ENCODE measurements at places on chromosomes 5 and 9.

- no peak for DNase-seq
Measured at GRCh38 chr5:44660251-44660650, 148.5 kb upstream of the MRPS30 start.

- no peak for DNase-seq
Measured at GRCh38 chr5:171596391-171596878, 177.0 kb downstream of the FGF18 start.

- DNase-seq, result no peak
Measured at GRCh38 chr9:68640421-68641089, 64.5 kb upstream of the PIP5K1B start.

DNA sequence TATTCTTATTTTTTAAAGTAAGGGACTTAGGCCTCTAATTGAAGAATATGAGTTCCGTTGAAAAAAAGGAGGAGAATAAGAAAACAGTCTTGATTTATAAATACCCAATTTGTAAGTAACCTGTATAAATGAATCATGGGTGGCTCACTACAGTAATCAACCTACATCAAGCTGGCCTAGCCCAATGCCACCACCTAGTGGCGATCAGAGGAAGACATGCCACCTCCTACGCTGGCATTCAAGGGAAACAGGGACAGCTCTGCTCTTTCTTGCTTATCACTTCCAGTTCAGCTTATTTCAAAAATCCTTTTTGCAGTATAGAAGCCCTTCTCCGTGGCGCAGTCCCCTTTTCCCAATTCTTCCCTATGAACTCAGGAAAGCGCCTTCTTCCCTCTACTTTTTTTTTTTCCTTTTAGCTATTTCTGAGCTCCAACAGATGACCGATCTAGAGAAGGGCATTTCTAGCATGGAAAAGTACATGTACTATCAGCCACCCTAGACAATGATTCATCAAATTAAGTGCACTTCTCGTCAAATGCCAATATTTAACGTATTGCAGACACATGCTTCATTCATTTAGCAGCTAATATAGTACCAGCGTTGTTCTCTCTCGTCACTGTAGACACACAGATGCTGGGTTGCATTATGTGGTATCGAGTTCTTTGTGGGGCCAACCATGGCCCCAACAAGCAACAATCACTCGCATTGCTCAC lies 28.3 kb downstream of the PTPN3 start:
- peak; percentile 77 for DNase-seq

- no peak for DNase-seq
Measured at GRCh38 chr9:26746357-26747072, 146.1 kb downstream of the CAAP1 start.

- no peak for DNase-seq
Measured at GRCh38 chr9:127166651-127167524, 44.5 kb upstream of the ANGPTL2 start.

DNA sequence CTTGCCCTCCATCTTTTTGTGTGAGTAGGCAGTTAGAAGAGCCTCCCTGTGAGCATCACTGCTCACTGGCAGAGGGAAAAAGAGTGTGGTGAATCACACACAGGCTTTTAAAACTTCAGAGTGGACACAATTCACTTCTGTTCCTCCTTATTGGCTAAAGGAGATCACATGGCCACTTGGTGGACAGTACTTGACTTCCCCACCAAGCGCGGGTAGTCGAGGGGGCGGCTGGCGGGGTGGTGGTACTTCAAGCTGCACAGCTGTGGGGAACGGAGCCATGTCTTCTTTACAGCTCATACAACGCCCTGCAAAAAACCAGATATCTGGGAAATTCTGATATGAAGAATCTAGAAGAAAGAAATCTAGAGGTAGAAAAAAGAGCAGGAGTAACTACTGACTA lies 95.4 kb downstream of the PAM start:
- no peak for DNase-seq

GRCh38 chr9:89664896-89665329 lies 60.1 kb downstream of the GADD45G start:
- no peak for DNase-seq

DNA sequence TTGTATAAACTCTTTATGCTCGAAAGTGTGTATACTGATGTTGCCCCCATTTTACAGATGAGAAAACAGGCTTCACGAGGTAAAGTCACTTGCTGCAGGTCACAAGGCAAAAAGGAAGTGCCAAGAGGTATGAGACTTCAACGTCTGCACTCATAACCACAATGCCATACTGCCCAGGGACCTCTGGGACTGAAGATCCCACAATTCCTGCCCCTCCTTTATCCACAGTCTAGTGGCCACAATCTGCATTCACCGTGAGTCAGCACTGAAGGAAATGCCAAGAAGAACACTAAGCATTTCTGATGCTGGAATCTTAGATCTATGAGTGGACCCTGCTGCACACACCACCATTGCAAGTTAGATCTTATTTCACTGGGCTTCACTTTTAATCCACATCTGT lies 37.3 kb downstream of the MED27 start:
- DNase-seq, result no peak

- DNase-seq, result no peak
Measured at GRCh38 chr5:69450116-69450515, 35.2 kb downstream of the MARVELD2 start.

DNA sequence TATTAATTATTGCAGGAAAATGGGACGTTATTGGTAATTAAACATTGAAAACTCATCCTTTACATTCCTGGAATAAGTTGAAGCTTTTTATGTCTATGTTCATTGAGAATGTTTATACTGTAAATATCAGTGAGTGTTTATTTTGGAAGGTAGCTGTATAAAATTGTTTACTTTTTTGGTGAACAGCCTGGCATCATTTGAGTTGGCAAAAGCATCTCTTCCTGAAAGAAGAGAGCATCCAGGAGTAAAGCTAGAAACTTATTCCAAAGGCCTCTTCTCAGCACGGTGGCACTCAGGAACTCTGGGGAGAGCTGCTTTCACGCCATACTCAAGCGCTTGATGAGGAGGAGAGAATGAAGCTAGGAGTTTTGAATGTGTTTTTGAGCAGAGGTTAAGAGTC lies 79.9 kb downstream of the GAPVD1 start:
- no peak for DNase-seq

DNA sequence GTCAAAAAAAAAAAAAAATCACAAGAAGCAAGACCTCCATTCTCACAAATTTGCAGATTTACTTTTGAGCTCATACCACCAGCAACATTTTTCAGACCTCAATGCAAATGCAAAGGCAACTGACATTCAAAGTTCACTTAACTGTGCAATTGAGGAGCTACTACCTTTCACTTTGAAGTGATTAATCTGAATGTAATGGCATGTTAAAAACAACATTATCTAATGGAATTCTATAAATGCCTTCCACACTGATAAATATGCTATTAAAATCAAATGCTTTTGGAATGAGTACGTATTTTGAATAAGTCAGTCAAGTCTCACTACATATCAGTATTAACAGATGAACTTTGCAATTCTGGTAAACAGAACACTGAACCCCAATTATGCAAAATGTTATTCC lies 32.3 kb downstream of the UBQLN1 start:
- no peak for DNase-seq

DNA sequence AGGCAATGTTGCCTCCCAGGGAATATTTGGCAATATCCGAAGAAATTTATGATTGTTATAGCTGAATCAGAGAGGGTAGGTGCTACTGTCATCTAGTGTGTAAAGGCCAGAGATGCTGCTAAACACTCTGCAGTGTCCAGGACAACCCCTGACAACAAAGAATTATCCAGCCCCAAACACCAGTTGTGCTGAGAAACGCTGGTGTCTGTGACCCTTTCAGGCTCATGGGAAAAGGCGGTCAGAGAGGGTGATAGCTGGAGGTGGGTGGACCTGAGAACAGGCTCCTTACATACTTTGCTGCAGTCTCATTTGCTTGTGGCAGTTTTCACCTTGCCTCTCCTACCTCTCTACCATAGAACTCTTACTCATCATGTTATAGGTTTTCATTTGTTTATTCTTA lies 295.3 kb upstream of the DMRT1 start:
- DNase-seq, result no peak

GRCh38 chr5:83299353-83299752 lies 172.2 kb upstream of the VCAN start:
- no peak for DNase-seq

DNA sequence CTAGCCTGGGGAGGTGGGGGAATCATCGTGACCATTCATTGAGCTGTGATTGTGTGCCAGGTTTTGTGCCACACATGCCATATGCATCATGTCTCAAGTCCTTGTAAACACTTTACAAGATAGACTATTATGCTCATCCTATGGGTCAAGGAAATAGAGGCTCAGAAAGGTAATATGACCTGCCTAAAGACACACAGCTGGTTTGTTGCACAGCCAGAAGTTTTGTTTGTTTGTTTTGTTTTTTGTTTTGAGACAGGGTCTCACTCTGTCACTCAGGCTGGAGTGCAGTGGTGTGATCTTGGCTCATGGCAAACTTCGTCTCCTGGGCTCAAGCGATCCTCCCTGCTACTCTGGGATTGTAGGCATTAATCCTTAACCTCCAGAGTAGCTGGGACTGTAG lies 21.4 kb upstream of the CRB2 start:
- no peak for DNase-seq

DNA sequence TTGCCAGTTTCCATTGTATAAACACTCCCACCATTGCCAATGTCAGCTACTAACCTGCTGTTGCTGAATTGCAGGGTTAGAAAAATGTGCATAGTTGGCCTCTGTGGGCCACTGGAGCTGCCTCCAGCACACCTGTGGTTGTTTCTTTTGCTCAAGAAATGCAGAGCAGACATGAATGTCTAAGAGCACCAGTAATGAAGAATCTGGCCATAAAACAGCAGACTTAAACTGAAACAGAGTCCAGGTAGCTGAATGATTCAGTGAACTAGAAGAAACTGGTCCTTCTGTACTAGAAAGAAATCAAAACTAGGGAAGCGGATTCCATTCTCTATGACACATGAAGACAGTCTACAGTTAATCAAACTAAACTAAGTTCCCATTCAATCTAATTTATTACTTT lies 48.2 kb downstream of the NUDT12 start:
- DNase-seq, result no peak

DNA sequence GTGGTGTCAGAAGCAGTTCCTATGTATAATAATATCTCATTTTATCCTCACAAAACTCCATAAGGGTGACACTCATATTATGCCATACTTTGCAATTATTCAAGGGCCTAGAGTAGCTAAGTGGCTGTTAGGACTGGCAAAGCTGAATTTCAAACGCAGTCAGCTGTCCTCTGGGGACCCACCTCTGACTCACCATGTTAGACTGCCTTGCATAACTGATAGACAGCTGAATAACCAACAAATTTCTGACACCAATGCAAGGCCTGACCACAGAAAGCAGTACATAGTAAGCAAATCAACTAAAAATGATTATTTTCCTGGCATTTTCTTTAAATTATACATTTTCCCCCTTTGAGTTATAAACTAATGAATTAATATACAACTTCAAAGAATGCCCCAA lies 251.6 kb upstream of the PTGER4 start:
- no peak for DNase-seq

DNA sequence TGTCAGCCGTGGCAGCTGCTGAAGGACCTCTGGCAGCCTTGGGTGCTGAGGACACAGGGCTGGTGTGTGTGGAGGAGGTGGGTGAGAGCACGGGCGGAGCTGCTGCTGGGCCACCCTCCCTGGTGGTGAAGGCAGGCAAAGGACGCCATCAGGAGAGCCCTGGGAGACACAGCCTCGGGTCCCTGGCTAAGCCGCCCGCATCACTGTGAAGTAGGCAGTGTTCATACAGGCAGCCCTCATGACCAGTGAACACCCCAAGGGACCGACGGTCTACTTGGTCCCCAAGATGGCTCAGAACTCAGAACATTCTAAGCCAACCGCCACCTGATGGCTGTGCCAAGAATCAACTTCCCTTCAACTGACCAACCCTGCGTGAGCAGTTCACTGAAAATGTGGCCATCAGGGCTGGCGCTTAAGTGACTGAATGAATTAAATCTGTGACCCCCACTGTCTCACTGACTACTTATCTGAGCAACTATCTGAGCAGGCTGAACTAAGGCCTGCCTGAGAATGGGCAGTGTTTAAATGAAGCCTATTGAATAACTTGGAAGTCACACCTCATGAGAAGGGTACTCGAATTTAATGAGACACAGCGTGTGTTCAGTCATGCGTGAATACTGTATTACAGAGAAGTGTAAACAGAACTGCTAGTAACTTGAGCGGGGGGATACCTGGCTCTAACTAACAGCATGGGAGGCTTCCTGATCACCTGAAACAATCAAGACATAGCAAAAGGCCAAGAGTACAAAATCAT lies 54.7 kb upstream of the SIMC1 start:
- DNase-seq, result no peak

GRCh38 chr5:120152931-120153330 lies 311.2 kb upstream of the PRR16 start:
- no peak for DNase-seq

DNA sequence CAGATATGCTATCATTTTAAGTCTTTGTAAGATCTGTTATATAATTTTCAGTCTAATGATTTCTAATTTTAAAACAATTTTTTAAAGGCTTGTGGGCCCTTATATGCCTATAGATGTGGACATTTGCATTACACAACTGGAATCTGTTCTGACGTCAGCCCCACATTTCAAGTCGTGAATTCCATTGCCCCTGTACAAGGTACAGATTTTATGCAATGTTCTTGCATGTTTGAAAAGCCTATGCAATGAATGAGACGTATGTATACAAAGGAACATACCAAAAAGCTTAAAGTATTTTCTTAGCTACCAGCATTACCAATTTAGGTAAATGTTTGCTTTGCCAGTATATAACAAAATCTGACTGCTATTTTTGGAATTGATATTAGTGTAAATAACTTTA lies 77.2 kb downstream of the ITGA1 start:
- no peak for DNase-seq

DNA sequence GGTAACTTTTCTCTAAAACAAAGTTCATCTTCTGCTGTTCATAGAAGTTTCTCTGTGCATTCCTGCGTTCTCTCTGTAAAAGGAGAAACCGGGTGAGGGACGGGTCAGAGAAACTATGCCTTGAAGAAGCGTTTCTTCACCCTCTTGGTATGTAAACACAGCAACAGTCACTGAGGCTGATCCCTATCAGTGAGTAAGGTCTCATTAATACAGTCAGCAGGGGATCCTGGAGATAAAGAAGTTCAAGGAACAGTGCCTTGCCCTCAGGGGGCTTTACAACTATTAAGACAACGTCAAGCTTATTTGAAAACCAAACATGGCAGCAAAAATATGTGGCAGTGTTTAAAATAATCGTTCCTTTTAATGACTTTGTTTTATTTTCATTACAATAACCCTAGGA lies 202.9 kb upstream of the IL12B start:
- no peak for DNase-seq

GRCh38 chr9:33267151-33267767 lies 2.4 kb downstream of the CHMP5 start:
- no peak for DNase-seq

DNA sequence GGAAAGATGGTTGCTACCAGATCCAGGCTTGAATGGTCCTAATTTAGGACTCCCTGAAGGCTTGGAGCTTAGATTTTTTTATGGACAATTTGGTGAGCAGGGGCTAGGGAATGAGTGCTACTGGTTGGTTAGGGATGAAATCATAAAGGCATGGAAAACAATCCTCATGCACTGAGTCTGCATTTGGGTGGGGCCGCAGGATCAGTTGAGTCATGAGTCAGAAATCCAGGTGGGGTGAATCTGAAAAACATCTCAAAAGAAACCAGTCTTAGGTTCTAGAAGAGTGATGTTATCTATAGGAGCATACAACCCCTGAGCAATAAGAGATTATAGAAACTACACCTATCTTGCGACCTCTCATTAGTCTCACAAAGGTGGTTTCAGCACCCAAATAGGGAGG lies 300.0 kb downstream of the KIF4B start:
- DNase-seq, result no peak
